ENCODE measurements at places on chromosomes 2 and 18.

- DNase-seq = peak; percentile 40
Observed at GRCh38 chr2:101823347-101823791, 125.9 kb downstream of the MAP4K4 start.

- DNase-seq = peak; percentile 42
Observed at GRCh38 chr2:200159829-200160781, 146.4 kb upstream of the SPATS2L start.

DNA sequence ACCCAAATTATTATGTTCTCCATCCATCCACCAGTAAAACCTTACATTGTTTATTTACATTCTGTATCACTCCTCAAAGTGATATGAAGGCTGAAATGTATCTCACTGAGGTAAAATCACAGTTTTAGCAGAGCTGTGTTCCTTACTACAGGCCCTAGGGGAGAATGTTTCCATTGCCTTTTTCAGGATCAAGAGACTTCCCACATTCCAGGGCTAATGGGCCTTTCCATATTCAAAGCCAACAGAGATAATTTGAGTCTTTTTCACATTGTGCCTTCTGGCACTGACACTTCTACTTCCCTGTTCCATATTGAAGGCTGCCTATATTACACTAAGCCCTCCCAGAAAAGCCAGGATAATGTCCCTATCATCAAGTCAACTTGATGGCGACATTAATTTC is 20.0 kb downstream of the NETO1 start:
- DNase-seq = no peak

DNA sequence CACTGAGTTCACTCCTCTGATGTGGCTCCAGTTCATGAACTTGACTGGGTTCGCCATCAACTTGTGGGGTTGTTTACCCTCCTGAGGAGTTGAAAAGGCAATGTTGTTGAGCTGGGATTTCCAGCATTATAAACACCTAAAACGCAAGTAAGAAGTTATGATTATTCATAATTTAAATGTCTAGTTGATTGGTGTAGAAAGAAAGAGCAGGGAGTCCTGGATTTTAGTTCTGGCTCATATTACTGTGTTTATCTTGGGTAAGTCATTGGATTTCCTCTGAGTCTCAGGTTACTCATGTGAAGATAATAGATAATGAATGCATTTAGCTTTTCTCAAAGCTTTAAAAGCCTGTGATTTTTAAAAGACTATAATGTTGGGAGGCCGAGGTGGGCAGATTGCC is 438.0 kb upstream of the CDH20 start:
- DNase-seq = no peak

GRCh38 chr2:32750880-32751279 is 123.0 kb downstream of the TTC27 start:
- DNase-seq = no peak

DNA sequence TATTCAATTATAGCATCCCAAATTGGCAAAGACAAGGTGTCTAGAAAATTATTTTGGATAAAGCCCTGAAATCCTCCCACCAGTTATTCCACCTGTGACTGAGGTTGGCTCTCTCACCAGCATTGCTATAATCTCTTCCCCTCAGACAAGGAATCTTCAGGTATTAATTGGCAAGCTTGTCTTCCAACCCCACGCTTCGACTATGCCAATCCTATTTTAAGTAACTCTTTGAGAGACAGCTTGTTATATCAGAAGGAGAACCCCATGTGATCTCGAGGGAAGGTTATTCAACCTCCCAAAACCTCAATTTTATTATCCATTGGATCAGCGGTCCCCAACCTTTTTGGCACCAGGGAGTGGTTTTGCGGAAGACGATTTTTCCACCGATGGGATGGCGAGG is 54.5 kb upstream of the NEDD4L start:
- no peak for DNase-seq

DNA sequence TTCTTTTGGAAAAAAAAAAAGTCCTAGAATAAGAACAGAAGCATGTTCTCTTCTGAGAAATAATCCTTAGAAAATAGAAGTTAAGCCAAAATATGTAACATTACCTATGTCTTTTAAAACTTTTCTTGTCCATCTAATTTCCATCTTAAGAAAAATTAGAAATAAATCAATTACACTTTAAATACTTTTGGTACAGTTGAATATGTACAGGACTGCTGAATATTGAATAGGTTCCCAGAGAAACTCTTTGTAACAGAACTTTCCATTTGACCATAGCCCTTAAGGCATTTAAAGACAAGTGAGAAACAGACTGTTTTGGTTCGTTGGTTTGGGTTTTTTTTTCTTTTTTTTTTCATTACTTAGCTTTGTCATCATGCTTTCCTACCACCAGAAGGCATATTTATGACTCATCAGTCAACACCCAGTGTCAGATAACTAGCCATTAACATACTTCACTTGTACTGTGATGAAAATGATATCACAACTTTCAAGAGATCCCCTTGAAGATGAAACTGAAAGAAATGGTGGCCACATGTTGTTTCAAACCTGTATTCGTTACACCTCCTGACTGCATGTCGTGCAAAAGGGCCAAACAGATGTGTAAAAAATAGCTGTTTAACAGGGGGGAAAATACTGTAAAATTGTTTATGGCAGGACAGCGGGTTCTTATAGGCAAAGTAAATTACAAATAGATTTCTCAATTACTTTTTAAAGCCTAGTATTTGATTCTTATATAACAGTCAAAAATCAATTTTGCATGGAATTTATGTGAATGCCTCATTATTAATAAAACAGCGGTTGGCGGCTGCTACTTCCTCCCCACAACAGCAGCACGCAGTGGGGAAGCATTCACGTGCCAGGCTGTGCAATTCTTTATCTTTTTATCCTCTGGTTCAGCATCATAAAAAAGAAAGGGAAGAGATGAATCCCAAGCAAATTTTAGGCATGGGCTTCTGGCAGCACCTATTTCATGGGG is 280.7 kb upstream of the HNRNPA3 start:
- DNase-seq = no peak

GRCh38 chr2:120599656-120600055 is 136.0 kb upstream of the GLI2 start:
- no peak for DNase-seq

Data from WERI-Rb-1 (cell line).